K562 (cell line): ENCODE measurements at places on chromosomes 1 and 21.
A peak's percentile ranks its signal among the peaks of the same experiment; 100 is the strongest.

GRCh38 chr21:17671733-17672132 lies 59.0 kb upstream of the BTG3 start:
- no peak for DNase-seq

- DNase-seq = no peak
Measured at GRCh38 chr1:204760350-204760749, 74.8 kb upstream of the LRRN2 start.

- DNase-seq = peak; percentile 43
Measured at GRCh38 chr1:8701794-8702471, 115.5 kb downstream of the RERE start.

- no peak for DNase-seq
Measured at GRCh38 chr1:220751111-220751510, 3.0 kb downstream of the MTARC2 start.

DNA sequence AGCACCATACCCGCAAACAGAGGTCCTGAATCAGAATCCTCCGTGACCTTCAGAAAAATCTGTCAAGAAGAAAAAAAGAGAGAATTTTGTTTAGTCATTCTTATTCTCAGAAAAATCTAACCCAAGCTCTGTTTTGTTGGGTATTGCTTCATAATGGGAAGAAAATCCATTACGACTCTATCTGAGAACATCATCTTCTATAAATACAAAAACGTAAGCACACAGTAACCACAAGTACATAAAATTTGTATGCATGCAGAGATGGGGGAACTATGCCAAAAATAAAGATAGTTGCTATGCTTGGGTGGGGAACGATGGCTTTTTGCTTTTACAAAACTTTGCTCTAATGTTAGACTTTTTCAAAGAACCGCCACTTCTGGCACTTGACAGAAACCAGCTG lies 84.2 kb downstream of the ABCA4 start:
- DNase-seq = no peak
